ENCODE measurements at places on chromosomes 1 and 21.

GRCh38 chr1:45953934-45954847 lies 150.8 kb downstream of the MAST2 start:
- no peak for DNase-seq

DNA sequence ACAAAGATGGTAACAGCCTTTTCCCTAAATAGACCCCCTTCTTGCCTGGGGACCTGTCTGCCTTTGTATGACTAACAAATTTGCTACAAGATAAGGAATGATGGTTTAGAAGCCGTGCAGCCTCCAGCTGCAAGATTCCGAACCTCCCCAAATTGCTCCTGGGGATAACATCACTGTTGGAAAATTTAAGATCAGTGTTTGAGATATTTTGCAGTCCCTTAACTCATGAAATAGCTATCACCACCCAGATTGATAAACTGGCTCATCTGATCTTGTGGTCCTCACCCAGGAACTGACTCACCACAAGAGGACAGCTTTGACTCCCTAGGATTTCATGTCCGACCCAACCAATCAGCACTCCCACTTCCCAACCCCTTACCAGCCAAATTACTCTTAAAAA lies 254.7 kb downstream of the USH2A start:
- DNase-seq, result no peak

DNA sequence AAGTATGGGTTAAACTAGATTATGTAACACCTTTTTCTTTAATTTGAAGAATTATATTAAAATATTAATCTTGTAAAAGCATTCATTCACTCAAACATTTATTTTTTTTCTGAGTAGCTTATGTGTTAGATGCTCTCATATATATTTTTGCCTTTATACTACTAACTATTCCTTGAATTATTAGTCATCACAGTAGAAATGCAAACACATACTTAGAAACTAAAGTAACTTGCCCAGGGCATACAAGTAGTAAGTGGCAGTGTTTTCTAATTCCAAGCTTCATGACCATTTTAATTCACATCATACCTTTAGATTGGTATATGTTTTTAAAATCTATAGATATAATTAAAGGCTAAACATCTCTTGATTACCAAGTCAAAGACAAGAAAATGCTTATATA lies 1271.0 kb downstream of the BRINP3 start:
- DNase-seq, result no peak

- no peak for DNase-seq
Observed at GRCh38 chr1:145974721-145975120, 10.2 kb downstream of the POLR3GL start.

GRCh38 chr1:56403321-56403720 lies 176.0 kb downstream of the PLPP3 start:
- no peak for DNase-seq

- no peak for DNase-seq
Observed at GRCh38 chr1:3315399-3316339, 138.8 kb upstream of the ARHGEF16 start.

DNA sequence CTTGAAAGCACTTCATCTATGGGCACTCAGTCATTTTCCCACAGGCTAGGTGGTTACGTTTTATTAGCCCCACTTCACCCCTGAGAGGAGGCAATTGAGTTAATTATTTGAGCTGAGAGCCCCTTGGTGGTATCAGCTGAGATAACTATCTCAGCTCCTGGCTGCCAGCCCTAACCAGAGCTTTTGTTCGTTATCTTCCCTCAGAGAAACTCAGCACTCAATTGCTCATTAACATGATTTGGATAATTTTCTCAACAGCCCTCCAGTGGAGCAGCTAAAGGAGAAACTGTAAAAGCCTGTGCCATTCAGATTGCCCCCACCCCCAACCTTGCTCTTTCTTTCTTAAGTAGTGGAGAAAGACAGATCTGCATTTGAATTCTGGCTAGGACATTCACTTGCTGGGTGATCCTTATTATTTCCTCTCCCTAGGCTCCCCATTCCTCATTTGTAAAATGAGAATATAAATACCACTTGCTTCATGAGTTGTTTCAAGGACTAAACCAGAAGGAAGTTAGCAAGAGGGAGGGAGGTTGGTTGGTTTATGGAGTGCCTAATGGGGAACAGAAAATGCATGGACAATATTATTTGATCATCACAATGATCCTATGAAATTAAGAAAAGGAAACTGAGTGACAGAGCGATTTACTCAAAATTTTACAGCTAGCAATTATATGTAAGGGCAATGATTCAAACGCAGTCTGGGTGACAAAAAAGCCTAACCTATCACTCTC lies 218.7 kb upstream of the FGGY start:
- DNase-seq, result peak; percentile 49

- no peak for DNase-seq
Observed at GRCh38 chr1:172251486-172251885, 169.0 kb upstream of the C1orf105 start.
